ENCODE measurements at places on chromosomes 3 and 15.
A peak's percentile ranks its signal among the peaks of the same experiment; 100 is the strongest.

GRCh38 chr3:188294113-188294512 lies 140.2 kb downstream of the LPP start:
- no peak for DNase-seq

GRCh38 chr3:192372616-192373015 lies 354.7 kb downstream of the FGF12 start:
- peak; percentile 74 for DNase-seq

DNA sequence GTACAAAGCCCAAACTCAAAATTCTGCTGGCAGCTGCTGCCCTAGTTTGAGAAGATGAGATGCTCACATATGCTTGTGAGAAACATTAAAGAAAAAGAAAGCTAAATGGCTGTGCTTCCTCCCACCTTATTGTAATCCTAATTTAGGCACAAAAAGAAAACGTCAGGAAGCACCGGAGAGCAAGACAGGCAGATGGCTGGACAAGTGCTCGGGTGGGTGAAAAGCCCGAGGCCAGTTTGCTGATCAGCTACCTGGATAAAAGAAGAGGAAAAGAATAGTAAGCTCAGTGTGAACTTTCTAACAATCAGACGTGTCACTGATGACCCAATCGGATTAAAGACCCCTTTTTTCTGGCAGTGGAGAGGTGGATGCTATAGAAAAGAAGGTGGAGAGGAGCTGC lies 368.0 kb upstream of the ATP10A start:
- DNase-seq, result no peak

DNA sequence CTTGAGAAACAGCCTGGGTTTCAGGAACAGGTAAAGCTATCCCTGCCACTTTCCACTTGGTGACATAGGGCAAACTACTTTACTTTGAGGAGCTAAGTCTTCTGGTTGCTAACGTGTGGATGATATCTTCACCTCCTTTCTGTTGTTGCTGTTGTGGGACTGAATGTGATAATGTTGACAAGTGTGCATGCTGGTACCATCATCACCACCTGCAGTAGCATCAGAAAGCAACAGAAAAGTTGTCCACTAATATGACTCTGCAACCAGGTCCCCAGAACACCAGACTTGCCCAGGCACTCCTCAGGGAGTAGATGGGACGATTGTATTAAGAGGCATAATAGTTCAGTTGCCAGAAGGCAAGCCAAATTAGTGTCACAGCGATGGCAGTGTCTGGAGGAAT lies 203.2 kb upstream of the MCTP2 start:
- no peak for DNase-seq

DNA sequence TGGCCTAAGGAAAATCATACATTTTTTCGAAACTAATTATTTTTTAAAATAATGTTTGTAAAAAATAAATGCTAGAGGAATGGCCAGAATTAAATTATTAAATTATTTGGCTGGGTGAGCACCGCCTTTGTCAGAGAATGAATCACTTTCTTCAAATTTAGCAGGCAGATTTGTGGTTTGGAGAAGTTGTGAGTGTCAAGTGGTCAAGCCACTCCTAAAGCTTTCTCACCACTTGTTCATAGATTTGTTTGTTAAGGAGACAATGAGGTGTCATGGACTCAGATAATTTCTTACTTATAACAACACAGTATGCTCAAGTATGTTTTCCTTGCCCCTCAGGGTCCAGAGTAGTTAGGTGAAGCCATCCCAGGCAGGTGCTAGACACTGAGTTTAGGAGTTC lies 196.2 kb downstream of the TUSC7 start:
- no peak for DNase-seq

DNA sequence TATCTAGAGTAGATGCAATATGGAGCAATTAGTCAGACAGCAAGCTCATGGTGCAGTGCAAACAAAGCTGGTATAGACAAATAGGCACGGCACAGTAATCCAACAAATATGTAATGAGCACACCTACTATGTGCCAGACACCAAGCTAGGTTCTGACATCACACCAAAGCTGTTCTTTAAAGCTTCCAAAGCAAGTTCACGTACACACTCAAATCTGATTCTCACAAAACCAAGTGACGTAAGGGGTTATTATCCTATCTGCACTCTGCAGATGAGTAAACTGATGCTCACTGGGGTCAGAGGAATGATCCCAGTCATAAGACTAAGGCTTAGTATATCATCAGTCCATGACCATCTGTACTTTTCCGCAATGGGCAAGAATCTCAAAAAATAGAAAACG lies 27.8 kb upstream of the LIPC start:
- DNase-seq, result no peak

- DNase-seq, result no peak
Observed at GRCh38 chr3:146250449-146251382, at the start of gene PLSCR4. Gene PLSCR4 (minus strand): TSS chr3:146251105. CDS start chr3:146222071, 29,034 bp downstream.

- DNase-seq, result no peak
Observed at GRCh38 chr3:177681852-177682251, 484.6 kb upstream of the TBL1XR1 start.

DNA sequence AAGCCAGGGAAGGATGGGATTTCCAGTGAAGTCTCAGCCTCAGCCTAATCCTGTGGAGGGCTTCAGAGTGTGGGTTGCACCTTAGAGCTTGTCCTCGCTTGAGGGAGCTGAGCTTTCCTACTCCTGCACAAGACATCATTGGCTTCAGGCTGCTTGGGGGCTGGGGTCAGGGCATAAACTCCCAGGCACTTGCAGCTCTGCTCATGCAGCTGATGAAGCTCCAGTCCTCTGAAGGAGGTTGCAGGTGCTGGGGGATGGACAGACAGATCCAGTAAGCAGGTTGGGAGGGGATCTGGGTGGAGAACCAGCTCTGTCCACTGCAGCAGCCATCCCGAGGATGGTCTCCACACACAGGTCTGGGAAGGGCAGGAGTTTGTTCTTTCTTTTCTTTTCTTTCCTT lies 19.4 kb upstream of the POLG start:
- DNase-seq, result no peak

DNA sequence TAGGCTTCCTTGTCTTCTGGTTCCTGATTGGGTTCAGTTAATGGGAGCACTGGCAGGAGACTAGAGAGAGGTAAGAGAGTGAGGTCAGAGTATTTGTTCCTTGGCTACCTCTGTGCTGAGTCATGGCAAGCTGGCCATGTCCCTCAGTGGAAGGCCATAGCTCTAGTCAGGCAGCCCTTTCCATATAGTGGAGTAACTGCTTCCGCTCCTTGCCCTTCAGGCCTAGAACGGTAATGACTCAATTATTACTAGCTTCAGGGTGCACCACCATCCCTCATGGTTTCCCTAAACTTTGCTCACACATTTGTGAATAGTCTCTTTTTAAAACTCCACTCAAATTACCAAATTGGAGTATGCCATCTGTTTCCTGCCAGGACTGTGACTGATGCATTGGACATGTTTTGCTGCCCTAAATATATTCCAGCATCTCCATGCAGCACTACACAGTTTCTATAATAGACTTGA lies 10.5 kb upstream of the ANO10 start:
- DNase-seq, result no peak

GRCh38 chr3:5645692-5646410 lies 458.3 kb downstream of the EDEM1 start:
- no peak for DNase-seq

DNA sequence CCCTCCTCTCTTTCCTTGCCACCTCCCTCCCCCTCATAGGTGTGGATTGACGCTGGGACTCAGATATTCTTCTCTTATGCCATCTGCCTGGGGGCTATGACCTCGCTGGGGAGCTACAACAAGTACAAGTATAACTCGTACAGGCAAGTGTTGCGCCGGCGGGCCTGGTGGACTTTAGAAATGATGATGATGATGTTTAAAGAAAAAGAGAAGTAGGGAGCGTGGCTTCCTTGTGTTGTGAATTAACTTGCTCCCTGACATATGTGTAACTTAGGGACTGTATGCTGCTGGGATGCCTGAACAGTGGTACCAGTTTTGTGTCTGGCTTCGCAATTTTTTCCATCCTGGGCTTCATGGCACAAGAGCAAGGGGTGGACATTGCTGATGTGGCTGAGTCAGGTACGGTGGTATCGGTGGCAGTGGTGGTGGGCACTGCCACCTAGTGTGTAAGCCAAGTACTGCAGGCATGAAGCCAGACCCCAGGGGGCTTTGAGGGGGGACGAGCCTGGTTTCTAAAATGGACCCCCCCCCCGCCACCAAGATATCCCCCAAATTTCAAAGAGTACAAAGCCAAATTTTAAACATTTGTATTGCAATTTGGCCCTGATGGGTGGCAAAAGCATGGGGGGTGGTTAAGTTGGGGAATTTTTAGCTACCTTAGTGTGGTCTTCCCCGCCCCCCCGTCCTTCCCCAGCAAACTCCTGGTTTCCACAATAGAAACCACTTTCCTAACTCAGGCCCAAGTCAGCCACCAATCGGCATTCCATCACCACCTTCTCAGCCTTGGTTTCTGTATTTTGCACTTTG lies 65.6 kb downstream of the SLC6A6 start:
- DNase-seq, result no peak

DNA sequence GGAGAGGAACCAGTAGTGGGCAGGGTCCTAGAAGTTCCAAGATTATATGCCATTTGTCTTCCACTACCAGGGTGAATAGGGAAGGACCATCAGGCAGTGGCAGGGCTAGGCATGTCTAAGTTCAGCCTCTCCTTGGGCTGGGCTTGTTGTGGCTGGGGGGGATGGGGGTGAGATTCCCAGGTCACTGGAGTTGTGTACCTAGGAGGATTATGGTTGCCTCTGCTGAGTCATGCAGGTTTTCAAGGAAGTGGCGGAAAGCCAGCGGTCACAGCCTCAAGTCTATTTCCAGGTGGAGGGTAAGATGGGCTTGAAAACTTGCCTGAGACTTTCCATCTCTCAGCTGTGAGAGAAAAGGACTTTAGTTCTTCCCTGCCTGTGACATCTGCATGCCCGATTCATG lies 1407.1 kb downstream of the SI start:
- DNase-seq, result no peak

- no peak for DNase-seq
Observed at GRCh38 chr3:119579366-119580066, at the start of gene ADPRH. Gene ADPRH (plus strand): TSS chr3:119579492. CDS start chr3:119582170, 2,678 bp downstream.

GRCh38 chr3:141275511-141275910 lies 43.9 kb downstream of the PXYLP1 start:
- no peak for DNase-seq

DNA sequence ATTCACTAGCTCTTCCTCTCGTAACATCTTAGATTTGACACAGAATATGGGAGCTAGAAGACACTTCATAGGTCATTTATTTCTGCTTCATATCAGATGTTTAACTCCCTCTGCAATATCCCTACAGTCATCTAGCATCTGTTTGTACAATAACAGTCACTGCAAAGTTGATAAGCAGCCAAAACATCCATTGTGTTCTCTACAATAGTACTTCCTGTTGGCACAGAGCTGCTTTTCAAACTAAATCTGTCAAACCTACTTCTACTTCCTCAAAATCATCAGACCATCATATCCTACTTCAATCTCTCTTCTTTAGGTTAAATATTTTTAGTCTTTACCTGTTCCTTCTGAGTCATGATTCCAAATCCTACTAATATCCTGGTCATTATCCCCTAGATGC lies 233.2 kb downstream of the FGF12 start:
- DNase-seq, result no peak

DNA sequence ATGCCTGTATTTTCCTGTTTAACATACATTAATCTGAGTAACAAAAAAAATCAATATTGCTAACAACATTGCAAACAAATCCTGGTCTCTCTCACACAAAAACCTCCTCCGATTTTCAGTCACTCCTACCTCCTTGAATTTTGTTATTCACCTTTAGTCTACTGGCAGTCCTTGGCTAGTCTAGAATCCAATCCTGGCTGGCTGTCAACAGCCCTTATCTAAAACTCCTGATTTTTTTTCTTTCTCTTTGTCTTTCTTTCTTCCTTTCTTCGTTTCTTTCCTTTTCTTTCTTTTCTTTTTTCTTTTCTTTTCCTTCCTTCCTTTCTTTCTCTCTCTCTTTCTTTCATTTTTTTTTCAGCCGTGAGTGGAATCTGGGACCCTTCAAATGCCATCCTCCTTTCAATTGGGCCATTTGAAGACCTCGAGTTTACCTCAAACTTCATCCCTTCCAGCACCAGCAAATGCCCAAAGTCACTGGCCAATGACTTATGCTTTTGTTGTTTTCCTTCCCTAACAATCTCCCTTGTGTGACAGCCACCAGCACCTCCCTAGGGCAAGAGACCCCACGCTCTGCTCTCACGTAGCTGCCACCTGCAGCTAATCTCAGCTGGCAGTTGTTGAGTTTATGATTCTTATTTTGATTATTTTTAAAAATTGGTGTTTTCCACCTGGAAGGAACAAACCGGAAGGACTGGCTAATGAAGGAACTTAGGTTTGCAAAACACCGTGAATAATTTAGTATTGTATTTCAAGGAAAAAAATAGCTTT lies 6.8 kb upstream of the ONECUT1 start:
- DNase-seq, result no peak

DNA sequence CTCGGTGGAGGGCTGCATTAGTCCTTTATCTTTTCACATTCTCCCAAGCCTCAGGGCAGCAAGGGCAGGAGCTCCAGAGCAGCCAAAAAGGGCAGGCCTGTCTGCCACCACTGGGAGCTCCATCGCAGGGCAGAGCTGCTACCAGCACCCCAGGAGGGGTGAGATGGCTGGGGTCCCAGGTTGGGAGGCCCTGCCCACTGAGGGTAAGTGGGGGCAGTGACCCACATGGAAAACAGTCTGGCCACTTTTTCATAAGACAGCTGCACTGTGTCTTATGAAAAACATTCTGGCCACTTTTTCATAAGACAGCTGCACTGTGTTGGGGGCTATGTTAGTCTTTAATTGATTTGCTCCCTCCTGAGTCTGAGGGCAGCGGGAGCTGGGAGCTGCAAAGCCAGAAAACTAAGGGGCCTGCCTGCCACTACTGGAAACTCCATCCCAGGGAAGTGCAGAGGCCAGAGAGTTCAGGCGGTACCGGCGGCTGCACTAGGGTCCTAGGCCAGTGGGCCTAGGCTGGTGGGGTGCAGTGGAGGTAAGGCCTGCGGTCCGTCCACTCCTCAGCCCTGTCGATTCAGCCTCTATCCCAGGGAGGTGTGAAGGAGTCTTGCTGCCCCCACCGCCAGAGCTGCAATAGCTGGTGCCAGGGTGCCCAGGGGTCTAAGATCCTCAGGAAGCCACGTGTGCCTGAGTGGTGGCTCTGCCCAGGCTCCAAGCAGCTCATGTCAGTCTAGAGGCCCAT lies 45.4 kb downstream of the TMCO5A start:
- no peak for DNase-seq

GRCh38 chr15:50066202-50066601 lies 52.8 kb downstream of the ATP8B4 start:
- no peak for DNase-seq

DNA sequence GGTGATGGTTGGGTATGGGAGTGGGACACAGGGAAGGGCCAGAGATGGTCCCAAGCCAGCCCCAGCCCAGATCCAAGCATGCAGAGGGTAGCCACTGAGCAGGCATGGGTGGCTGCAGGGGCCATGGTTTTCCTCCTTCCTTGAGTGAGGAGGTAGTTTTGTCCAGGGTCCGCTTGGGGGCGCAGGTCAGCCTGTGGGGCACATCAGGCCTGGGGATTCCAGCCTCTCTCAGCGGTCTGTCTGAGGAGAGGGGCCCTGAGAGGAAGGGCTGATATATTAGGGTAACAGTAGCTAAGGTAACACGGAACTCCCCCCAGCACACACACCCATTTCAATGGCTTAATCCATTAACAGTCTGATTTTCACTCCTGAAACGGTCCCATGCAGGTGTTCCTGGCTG lies 22.7 kb upstream of the LCTL start:
- no peak for DNase-seq

Measured in NCI-H2107 (cell line).